Activated CD8-positive, alpha-beta T cell treated with anti-CD3 and anti-CD28 coated beads, Interleukin-2, amount 10 ng/mL, durations not matched to agents 7 days and 5 days (primary cell): ENCODE measurements at places on chromosomes 3 and 15. TPM values are rescaled to one million over a fixed set of nuclear protein-coding genes. Genes with fewer than 3 reads are reported as not detected.

GRCh38 chr3:128194843-128195242, 41.6 kb downstream of the EEFSEC start:
- no peak overlapping the region for H3K27ac ChIP-seq
- H3K36me3 ChIP-seq: no peaks in the 10 kb centered on the region
- H3K4me3 ChIP-seq: no peak overlapping the region

- H3K4me3 ChIP-seq: no peak overlapping the region
Measured at GRCh38 chr15:98003518-98003917, 43.0 kb downstream of the ARRDC4 start.

DNA sequence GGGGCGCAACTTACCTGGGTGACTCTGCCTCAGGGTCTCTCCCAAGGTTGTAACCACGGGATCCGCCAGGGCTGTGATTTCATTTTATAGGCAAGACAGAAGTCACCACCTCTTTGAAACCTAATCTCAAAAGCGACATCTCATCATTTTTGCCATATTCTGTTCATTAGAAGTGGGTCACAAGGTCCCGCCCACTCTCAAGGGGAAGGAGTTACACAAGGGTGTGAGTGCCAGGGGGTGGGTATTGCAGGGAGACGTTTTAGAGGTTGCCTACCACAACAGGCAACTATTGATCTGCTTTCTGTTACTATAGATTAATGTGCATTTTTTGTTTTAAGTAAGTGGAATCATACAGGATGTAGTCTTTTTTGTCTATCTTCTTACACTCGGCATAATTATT, 56.6 kb upstream of the ADPGK start:
- H3K4me3 ChIP-seq: no peak overlapping the region
- H3K27ac ChIP-seq: no peak overlapping the region
- H3K4me1 ChIP-seq: peaks cover 7% of the 10 kb centered on the region
- H3K36me3 ChIP-seq: no peaks in the 10 kb centered on the region

The KNG1 gene
- total RNA-seq: not detected

DNA sequence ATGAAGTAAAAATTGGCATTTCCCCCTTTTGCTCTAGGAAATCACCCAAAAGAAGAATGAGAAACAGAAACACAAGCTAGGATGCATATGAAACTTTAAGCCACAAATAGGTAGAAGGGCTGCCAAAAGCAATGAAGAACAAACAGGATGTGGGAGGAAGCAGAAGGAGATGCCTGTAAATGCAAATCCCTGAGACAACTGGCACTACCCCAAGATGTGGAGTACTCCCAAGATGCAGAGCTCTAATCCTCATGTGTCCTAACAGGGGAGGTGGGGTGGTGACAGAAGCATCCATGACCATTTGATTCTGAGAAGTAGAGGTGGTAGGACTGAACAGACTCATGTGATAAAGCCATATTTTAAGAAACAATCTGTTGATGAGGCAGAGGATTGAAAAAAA, 31.9 kb upstream of the ZNF280D start:
- DNase-seq: no peak
- peaks cover 16% of the 10 kb centered on the region for H3K4me1 ChIP-seq
- H3K4me3 ChIP-seq: no peak overlapping the region
- no peak overlapping the region for H3K27ac ChIP-seq

The NAA50 gene
- total RNA-seq: 116 TPM

- no peak overlapping the region for H3K4me3 ChIP-seq
- H3K27ac ChIP-seq: no peak overlapping the region
- no peaks in the 10 kb centered on the region for H3K4me1 ChIP-seq
- H3K36me3 ChIP-seq: no peaks in the 10 kb centered on the region
- no peak for DNase-seq
- peaks cover 14% of the 10 kb centered on the region for H3K27me3 ChIP-seq
Measured at GRCh38 chr3:154130540-154130939, 9.3 kb downstream of the ARHGEF26 start.

The MIX23 gene
- total RNA-seq: 47.3 TPM

DNA sequence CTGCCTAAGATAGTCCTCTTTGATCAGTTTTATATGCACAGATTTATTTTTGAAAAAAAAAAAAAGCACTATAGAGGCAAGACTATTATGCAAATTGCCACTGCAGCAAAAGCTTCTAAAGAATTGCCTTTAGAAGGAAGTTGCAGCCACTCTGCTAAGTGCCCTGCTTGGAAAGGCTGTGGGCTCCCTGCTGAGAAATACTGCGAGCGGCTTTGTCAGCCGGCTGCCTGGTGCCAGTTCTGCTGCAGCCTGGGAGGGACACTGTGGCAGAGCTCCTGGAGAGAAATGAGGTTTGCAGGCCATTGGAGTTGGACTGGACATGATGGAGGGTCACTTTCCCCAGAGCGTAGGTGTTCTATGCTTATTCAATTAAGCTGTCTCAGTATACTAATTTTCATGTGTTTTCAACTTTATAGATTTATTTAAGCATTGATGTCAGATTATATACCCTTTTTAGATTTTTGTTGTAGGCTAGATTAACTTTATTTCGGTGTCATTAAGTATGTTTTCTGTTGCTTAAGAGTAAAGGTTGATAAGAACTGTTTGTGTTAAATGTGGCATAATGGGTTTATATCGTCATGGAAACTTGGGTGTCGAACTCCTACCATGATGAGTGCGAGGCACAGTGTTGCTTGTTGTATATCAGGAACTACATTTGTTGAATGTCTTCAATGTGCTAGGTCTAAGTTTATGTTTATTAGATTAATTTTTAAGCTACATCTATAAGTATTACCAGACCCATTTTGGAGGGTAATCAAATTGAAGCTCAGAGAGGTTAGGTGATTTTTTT, 6.6 kb downstream of the MAP2K5 start:
- no peak overlapping the region for H3K27ac ChIP-seq
- peaks cover 28% of the 10 kb centered on the region for H3K36me3 ChIP-seq
- H3K4me3 ChIP-seq: no peak overlapping the region
- H3K27me3 ChIP-seq: no peaks in the 10 kb centered on the region
- no peak for DNase-seq
